T-cell (primary cell): ENCODE measurements at places on chromosomes 12 and 14.

GRCh38 chr12:64633940-64634337, 23.6 kb downstream of the RASSF3 start:
- H3K4me1 ChIP-seq, result peaks cover 16% of the 10 kb centered on the region
- no peak overlapping the region for H3K4me3 ChIP-seq
- H3K36me3 ChIP-seq, result no peaks in the 10 kb centered on the region
- H3K27me3 ChIP-seq, result no peaks in the 10 kb centered on the region
- DNase-seq, result no peak
- H3K27ac ChIP-seq, result peak overlapping the region; percentile 41

GRCh38 chr12:121111684-121112083, 21.0 kb upstream of the P2RX7 start:
- H3K27ac ChIP-seq, result no peak overlapping the region
- no peaks in the 10 kb centered on the region for H3K36me3 ChIP-seq
- DNase-seq, result no peak
- no peak overlapping the region for H3K4me3 ChIP-seq

DNA sequence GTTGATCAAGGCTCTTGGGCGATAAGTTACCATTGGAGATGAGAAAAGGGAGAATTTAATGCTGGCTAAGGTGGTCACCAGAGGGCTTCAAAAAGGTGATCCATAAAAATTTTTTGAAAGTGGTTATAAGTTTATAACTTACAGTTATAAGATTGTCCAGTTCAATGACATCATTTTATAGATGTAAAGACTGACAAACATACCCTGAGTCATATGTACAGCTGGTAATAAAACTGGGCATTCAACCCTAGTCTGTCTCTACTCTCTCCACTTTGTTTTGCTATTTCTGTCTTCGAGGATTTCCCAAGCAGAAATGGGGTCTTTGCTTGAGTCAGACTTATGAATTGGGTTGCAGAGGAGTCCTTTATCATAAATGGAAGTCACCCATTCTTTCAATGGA, 454.0 kb downstream of the SOX5 start:
- H3K4me3 ChIP-seq, result no peak overlapping the region
- no peak overlapping the region for H3K27ac ChIP-seq
- no peak for DNase-seq
- H3K27me3 ChIP-seq, result no peaks in the 10 kb centered on the region
- H3K36me3 ChIP-seq, result no peaks in the 10 kb centered on the region
- H3K4me1 ChIP-seq, result no peaks in the 10 kb centered on the region

GRCh38 chr12:8818526-8818925, 3.9 kb upstream of the A2ML1 start:
- H3K27me3 ChIP-seq, result no peaks in the 10 kb centered on the region
- DNase-seq, result no peak
- H3K4me3 ChIP-seq, result no peak overlapping the region
- H3K36me3 ChIP-seq, result no peaks in the 10 kb centered on the region

- no peak overlapping the region for H3K27ac ChIP-seq
- peaks cover 84% of the 10 kb centered on the region for H3K4me1 ChIP-seq
- no peaks in the 10 kb centered on the region for H3K27me3 ChIP-seq
These were observed 6.5 kb downstream of the AKT1 start for GRCh38 chr14:104788873-104789663.

- no peaks in the 10 kb centered on the region for H3K4me1 ChIP-seq
- H3K27ac ChIP-seq, result no peak overlapping the region
- no peaks in the 10 kb centered on the region for H3K27me3 ChIP-seq
- no peak overlapping the region for H3K4me3 ChIP-seq
- DNase-seq, result no peak
These were observed 917.7 kb downstream of the DIO2 start for GRCh38 chr14:79293482-79294177.

- no peaks in the 10 kb centered on the region for H3K36me3 ChIP-seq
- H3K27ac ChIP-seq, result no peak overlapping the region
- H3K4me1 ChIP-seq, result no peaks in the 10 kb centered on the region
- no peak overlapping the region for H3K4me3 ChIP-seq
These were observed 43.6 kb downstream of the FGD6 start for GRCh38 chr12:95173392-95174251.

DNA sequence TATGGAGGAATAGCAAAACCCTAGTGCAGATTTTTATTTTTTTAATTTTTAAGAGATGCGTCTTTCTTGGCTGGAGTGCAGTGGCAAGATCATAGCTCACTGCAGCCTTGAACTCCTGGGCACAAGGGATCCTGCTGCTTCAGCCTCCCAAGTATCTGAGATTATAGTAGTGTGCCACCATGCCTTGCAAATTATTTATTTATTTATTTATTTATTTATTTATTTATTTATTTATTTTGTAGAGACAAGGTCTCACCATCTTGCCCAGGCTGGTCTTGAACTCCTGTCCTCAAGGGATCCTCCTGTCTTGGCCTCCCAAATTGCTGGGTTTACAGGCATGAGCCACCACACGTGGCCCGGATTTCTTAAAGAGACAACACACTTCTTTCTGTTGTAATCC, 1158.8 kb downstream of the AACS start:
- no peaks in the 10 kb centered on the region for H3K27me3 ChIP-seq
- no peak overlapping the region for H3K27ac ChIP-seq
- no peaks in the 10 kb centered on the region for H3K36me3 ChIP-seq
- DNase-seq, result no peak
- H3K4me3 ChIP-seq, result no peak overlapping the region
- no peaks in the 10 kb centered on the region for H3K4me1 ChIP-seq

DNA sequence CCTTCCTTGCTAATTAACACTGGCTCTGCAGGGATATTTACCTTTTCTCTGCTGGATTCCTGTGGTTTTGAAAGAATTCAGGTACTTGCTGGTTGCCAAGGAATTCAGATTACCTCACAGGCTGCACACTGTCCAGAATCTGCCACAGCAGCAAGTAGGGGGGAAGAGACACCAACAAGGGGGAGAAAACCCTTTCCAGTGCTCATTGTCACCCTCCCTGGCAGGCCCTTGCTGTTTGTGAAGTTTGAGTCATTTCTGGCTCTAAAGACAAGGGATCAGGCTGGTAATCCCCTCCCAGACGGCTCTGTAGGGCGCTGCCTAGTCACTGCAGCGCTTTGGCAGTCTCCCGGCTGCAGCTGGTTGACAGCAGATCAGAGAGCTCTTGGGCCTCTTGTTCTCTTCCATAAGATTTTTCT, 50.8 kb downstream of the TTLL5 start:
- H3K4me1 ChIP-seq, result no peaks in the 10 kb centered on the region
- H3K27me3 ChIP-seq, result no peaks in the 10 kb centered on the region
- peaks cover 8% of the 10 kb centered on the region for H3K36me3 ChIP-seq
- DNase-seq, result no peak
- no peak overlapping the region for H3K27ac ChIP-seq

DNA sequence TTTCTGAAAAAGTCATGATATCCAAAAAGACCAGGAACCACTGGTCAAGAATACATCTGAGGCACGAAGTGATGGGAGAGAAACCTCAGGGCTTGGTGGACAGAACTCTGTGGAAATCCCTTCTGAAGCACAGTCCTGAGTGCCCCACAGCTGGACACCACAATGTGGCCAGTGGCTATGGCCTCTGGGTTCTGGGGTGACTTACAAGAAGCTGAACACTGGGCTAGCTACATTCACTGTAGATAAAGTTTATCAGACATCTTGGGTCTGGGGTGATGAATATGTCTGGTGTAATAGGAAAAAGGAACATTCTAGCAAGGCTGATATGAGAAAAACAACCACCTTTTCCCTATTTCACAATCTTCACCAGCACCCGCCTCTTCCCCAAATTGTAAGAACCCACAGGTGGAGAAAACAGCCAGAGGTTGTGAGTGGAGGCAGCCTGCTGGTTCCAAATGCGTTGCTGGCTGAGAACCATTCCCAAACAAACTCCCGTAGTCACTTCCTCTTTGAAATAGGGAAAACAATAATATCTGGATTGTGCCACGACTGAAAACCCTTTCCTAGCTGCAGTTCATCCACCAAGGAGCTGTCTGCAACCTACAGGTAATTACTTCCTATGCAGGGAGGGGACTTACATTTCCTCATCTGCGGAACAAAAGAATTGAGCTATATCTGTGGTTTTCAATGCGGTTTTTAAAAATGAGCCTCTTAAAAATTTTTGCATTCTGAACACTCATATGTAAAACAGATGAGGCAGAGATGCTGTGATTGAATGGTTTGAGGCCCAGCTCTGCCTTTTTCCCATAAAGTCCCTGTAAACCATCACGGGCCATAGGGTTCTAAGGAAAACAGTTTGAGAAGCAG, 193.6 kb downstream of the SLC41A2 start:
- H3K36me3 ChIP-seq, result no peaks in the 10 kb centered on the region
- no peaks in the 10 kb centered on the region for H3K27me3 ChIP-seq

- no peak for DNase-seq
- H3K27ac ChIP-seq, result no peak overlapping the region
- H3K4me3 ChIP-seq, result no peak overlapping the region
- H3K36me3 ChIP-seq, result peaks cover 16% of the 10 kb centered on the region
These were observed 12.6 kb downstream of the NOPCHAP1 start for GRCh38 chr12:104998423-104999346.

GRCh38 chr14:77557391-77557790, 58.8 kb upstream of the ISM2 start:
- no peak for DNase-seq
- H3K4me1 ChIP-seq, result no peaks in the 10 kb centered on the region
- H3K36me3 ChIP-seq, result peaks cover 55% of the 10 kb centered on the region
- H3K4me3 ChIP-seq, result no peak overlapping the region
- no peaks in the 10 kb centered on the region for H3K27me3 ChIP-seq
- H3K27ac ChIP-seq, result no peak overlapping the region

DNA sequence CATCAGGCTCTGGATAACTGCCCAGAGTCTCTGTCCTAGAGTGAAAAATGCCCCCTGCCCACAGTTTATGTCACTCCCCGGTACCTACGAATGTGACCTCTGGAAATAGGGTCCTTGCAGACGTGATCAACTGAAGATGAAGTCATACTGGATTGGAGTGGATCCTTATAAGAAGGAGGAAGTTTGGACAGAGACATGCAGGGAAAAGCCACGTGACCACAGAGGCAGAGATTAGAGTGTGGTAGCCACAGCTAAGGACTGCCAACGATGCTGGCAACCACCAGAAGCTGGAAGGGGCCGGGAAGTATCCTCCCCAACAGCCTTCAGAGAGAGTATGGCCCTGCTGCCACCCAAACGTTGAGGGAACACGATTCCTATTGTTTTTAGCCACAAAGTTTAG, 101.2 kb upstream of the NCOR2 start:
- H3K27me3 ChIP-seq, result no peaks in the 10 kb centered on the region
- no peaks in the 10 kb centered on the region for H3K4me1 ChIP-seq
- no peak for DNase-seq
- no peaks in the 10 kb centered on the region for H3K36me3 ChIP-seq
- no peak overlapping the region for H3K4me3 ChIP-seq
- H3K27ac ChIP-seq, result no peak overlapping the region

DNA sequence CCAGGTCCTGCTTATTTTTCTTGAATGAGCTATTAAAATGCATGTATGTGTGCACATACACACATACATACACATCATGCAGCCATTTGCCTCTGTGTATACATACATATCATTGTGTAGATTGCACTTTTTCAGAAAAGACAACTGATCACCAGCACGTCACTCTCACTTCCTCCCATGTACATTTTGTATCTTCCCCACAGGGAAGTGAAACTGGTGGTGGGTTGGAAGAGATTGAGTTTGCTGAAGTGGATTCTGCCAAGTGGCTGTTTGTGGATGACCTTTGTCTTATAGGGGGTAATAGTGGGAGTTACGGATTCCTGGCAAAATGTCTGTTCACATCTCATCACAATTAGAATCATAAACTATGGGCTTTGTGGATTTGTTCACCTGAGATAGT, 448.6 kb downstream of the RAD51B start:
- DNase-seq, result no peak
- peak overlapping the region; percentile 52 for H3K27ac ChIP-seq
- no peak overlapping the region for H3K4me3 ChIP-seq
- no peaks in the 10 kb centered on the region for H3K27me3 ChIP-seq
- no peaks in the 10 kb centered on the region for H3K36me3 ChIP-seq

- H3K27ac ChIP-seq, result peak overlapping the region; percentile 75
- no peaks in the 10 kb centered on the region for H3K36me3 ChIP-seq
- H3K27me3 ChIP-seq, result no peaks in the 10 kb centered on the region
- H3K4me3 ChIP-seq, result peak overlapping the region; percentile 79
These were observed 139.5 kb upstream of the AMIGO2 start for GRCh38 chr12:47219243-47219642.

DNA sequence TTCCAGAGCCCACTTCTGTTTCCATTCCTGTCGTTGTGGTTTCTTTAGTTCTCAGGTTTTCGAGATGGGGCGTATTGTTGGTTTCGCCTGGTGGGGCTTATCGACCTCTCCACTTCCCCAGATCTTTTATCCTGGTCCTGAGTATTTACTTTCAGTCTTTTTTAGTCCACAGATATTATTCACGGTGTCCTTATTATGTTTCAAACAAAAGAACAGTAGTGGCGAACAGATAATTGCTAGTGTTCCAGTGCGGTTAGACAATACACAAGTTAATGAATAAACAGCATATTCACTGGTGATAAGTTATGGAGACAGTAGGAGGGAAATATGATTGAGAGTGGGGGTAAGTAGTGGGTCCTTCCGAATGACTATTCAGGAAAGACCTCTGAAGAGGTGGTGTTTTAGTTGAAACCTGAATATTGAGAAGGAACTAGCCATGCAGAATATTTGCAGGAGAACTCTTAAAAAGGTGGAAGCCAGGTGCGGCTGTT, 668 bp downstream of the TMEM260 start:
- H3K4me3 ChIP-seq, result peak overlapping the region; percentile 80
- no peak for DNase-seq

DNA sequence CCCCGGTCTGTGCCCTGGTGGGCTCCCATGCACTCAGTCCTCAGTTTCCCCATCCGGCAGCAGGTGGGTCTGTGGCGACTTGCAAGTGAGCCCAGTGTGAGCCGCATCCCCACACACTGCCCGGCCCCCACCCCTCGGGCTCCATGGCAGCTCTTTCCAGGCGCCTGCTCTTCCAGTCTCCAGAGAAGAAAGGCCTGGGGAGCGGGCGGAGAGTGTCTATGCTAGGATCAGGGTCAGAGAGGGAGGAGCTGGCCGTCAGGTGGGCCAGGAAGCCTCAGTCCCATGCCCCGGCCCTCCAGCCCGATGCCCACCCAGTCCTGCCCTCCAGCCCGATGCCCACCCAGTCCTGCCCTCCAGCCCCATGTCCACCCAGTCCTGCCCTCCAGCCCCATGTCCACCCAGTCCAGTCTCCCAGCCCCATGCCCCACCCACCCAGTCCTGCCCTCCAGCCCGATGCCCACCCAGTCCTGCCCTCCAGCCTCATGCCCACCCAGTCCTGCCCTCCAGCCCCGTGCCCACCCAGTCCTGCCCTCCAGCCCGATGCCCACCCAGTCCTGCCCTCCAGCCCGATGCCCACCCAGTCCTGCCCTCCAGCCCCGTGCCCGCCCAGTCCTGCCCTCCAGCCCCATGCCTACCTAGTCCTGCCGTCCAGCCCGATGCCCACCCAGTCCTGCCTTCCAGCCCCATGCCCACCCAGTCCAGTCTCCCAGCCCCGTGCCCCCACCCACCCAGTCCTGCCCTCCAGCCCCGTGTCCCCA, 49.2 kb downstream of the FBRSL1 start:
- no peaks in the 10 kb centered on the region for H3K27me3 ChIP-seq
- H3K4me3 ChIP-seq, result no peak overlapping the region
- H3K36me3 ChIP-seq, result no peaks in the 10 kb centered on the region
- peaks cover 2% of the 10 kb centered on the region for H3K4me1 ChIP-seq
- no peak for DNase-seq
- H3K27ac ChIP-seq, result no peak overlapping the region

GRCh38 chr12:130617219-130617618, 98.9 kb downstream of the RIMBP2 start:
- no peak for DNase-seq
- peaks cover 2% of the 10 kb centered on the region for H3K27me3 ChIP-seq
- no peak overlapping the region for H3K4me3 ChIP-seq
- no peaks in the 10 kb centered on the region for H3K36me3 ChIP-seq
- no peaks in the 10 kb centered on the region for H3K4me1 ChIP-seq

GRCh38 chr12:128109236-128109635, 157.7 kb upstream of the TMEM132C start:
- H3K27ac ChIP-seq, result no peak overlapping the region
- no peaks in the 10 kb centered on the region for H3K27me3 ChIP-seq
- H3K36me3 ChIP-seq, result no peaks in the 10 kb centered on the region
- no peaks in the 10 kb centered on the region for H3K4me1 ChIP-seq
- no peak overlapping the region for H3K4me3 ChIP-seq
- DNase-seq, result no peak
